ENCODE measurements at places on chromosomes 4 and X. TPM values are rescaled to one million over a fixed set of nuclear protein-coding genes. Genes with fewer than 3 reads are reported as not detected.

DNA sequence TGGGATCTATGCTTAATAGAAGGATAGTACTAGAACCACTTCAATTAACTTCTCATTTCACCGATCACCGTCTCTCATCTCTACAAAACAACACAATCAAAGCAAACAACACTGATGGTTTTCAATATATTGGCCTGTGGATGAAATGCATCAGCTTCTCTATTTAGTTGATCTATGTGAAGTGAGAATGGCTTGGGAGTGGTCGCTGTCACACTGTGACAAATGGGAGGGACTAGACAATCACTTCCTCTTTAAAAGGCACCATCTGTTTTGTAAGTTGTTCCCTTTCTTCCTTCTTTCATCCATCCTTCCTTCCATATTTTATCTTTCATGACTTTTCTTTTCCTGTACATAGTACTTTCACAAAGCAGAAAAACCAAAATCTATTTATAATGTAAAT, 23.9 kb upstream of the NWD2 start:
- no peak for DNase-seq

DNA sequence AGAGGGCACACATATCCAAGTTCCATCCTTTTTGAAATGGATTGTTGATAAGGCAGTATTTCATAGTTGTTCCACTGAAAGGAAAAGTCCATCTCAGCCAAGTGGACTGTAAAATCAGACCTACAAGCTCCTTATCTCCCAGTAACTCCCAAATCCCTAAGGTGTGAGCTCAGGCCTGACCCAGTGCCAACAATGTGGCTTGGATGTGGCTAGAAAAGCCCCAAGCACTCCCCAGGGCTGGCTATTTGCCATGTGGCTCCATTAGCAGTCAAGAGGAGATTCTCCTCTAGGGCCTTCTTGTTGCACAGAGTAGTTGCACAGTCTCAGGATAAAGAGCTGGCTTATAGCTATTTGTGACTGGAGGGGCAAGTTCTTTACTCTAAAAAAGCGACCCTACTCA, 25.0 kb upstream of the DGKK start:
- no peak for DNase-seq

Gene SPANXB1
- total RNA-seq = not detected

Gene ENOX2
- 22.6 TPM for total RNA-seq

Gene SSX2B
- total RNA-seq = not detected

Data from kidney (tissue), 22 donors.